ENCODE measurements at places on chromosomes 1 and 21.
A peak's percentile ranks its signal among the peaks of the same experiment; 100 is the strongest.

DNA sequence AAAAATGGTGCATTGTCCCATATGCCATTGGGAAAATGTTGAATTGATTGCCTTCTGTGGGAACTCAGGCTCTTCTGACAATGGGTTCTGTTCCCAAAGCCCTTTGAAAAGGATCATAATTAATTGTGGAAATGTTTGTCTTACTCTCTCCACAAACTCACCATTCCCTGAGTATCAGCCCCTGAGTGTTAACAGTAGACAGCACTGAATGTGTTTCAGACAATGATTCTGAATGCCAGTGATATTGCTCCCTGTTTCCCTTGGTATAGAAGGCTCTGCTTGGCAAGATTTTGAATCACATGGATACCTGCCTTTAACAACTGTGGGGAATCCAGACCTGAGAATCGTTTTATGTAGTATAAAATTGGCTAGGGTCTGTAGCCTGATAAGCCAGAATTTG lies 1096.8 kb downstream of the ADGRL2 start:
- no peak for DNase-seq

DNA sequence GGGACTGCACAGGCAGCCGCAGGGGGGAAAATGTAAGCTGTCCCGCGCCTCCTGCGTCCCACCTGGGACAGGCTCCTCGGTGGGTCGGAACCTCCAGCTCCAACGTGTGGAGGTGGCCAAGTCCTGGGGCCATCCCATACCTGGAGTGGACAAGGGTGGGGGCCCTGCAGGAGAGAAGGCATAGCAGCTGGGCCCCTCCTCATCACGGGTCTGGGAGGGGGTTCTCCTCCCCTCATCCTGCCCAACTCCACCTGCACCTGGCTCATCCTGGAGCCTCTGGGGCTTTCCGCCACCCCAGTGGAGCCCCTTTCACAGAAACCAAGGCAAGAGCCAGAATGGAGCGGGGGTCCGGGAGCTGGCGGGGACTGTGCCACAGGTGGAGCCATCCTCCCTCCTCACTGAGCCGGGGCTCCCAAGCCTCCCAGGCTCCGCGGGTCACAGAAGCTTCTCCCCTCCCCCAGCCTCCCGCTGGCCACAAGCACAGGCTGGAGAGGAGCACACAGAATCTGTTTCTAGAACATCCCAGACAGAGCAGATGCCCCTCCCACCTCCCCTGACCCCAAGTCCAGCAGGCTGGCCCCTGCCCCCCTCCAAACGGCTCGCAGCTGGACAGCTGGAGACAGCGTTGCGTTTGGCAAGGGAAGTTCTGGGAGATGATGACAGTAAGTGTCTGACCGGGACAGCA lies 65.8 kb downstream of the MEGF6 start:
- no peak for DNase-seq

GRCh38 chr1:14705824-14706223 lies 107.3 kb downstream of the KAZN start:
- no peak for DNase-seq

DNA sequence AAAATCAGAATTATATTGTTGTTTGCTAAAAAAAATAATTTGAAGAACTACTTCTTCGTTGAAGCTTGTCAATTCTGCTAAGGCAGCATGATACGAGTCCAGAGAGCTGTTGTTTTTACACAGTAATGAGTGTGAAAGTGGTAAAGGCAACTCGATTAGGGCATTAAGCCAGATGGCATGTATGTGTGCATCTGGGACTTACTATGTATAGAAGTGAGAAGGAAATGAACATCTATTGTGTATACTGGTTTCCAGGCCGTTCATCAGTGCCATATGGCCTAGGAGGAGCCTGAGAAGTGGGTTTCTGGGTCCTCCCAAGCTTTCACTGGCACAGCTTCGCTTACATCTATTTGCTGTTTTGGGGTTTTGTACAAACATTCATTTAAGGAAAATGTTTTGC lies 5.7 kb downstream of the CTPS1 start:
- DNase-seq, result no peak

DNA sequence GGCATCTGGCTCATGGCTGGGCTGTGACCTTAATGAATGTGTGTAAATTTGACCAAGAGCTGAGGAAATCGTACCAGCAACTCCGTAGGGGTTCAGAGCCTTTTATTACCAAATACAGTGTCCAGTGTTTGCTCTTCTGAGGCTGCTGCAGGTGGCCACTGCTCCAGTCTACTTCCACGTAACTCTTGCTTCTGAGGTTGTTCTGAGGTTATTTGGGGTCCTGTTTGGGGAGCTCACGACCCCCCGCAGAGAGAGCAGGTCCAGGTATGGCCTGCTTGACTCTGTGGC lies 33.6 kb downstream of the MAN1C1 start:
- DNase-seq, result no peak

DNA sequence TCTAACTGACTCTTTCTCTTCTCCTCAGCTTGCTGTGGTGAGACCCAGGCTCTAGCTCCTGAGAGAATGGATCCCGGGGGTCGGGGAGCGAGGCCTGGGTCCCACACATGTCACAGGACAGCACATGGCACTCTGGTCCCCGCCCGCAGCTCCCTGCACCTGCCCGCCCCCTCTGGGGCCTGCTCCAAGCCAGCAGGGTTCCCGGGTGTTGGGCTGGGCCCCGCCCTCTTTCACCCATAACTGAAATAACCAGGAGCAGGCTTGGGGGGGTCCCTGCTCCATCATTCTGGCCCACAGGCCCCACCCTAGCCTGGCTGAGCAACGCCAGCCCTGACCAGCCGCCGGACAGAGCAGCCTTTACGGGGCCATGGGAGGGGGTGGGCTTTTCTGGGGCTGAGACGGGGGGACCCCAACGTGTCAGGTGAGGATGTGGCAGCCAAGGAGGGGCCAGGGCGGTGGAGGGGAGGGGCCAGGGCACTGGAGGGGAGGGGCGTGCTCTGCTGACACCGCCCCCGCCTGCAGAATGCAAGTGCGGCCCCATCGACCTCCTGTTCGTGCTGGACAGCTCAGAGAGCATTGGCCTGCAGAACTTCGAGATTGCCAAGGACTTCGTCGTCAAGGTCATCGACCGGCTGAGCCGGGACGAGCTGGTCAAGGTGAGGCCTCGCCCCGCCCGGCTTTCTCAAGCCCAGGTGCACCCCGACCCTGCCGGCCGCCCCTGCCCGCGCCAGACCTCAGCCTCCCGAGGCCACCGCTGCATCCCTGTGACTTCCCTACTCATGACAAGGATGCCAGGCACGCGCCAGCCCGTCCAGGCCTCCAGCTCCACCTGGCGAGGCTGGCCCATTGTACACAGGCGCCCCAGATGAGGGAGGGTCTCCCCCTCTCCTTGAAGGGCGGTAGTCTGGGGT lies 19.4 kb downstream of the COL6A1 start:
- no peak for DNase-seq

GRCh38 chr1:119714583-119714982 lies 2.8 kb downstream of the PHGDH start:
- no peak for DNase-seq

DNA sequence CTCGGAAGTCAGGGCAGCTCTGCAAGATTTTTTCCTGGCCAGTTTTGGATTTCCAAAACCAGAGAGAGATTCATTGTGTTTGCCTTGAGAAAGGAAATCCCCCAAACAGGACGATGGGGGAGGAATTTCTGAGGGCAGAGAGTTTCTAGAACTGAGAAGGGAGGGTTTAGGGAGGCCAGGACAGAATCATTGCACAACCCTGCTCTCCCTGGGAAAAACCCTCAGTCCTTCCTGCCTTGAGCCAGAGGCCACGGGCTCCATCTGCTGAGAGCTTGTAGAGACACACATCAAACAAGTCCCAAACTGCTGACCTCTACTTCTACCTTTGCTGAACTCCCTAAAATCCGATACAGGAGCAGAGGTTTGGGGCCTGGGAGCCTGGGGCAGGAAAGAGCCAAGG lies 99.7 kb downstream of the NMNAT2 start:
- DNase-seq, result no peak

DNA sequence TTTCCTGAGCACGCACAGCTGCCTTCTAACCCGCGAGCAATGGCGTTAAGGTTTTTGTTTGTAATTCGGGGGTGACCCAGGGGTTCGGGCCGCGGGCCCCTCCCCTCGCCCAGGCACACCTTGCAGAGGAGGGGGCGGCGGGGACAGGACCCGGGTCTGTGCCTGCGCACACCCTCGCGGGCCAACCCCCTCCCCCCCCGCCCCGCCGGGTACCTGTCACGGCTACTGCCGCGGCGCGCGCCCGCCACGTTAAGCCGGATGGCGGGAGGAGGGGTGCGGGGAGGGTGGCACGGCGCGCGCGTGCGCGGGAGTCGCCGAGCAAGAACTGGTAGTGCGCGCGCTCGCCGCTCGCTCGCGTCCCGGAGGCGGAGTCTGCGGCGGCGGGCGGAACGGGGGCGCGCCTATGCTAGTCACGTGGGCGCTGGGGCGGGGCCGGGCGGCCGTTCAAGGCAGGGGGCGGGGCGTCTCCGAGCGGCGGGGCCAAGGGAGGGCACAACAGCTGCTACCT lies at the start of gene TPTE:
TPTE (plus strand) TSS at position 493 of the 508 bp plus-strand sequence. CDS start 17,141 bp downstream, outside the sequence.
- DNase-seq, result no peak

GRCh38 chr1:24752305-24752704 lies 7.1 kb downstream of the CLIC4 start:
- no peak for DNase-seq

DNA sequence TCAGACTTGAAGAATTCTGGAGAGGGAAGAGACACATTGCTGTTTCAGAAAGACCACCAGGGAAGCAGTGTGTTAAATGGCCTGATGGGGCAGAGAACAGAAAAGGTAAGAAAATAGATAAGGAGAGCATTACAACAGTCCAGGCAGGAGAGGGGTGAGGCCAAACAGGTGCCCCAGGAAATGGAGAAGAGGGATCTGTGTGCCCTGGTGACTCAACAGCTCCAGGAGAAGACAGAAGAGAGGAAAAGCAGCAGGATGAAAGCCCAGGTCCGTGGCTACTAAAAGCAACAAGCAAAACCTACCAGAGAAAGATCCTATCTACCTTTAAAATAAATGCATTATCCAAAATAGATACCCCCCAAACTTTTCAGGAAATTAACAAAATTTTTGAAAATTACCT lies 9.2 kb downstream of the TP53BP2 start:
- no peak for DNase-seq

- DNase-seq, result no peak
Observed at GRCh38 chr1:74799119-74799657, 66.2 kb downstream of the TYW3 start.

GRCh38 chr1:220045356-220046051 lies 801 bp downstream of the EPRS1 start:
- peak; percentile 33 for DNase-seq

- DNase-seq, result no peak
Observed at GRCh38 chr1:112296908-112297307, 99.1 kb upstream of the CTTNBP2NL start.

- no peak for DNase-seq
Observed at GRCh38 chr1:11595285-11595684, 58.9 kb downstream of the FBXO2 start.

DNA sequence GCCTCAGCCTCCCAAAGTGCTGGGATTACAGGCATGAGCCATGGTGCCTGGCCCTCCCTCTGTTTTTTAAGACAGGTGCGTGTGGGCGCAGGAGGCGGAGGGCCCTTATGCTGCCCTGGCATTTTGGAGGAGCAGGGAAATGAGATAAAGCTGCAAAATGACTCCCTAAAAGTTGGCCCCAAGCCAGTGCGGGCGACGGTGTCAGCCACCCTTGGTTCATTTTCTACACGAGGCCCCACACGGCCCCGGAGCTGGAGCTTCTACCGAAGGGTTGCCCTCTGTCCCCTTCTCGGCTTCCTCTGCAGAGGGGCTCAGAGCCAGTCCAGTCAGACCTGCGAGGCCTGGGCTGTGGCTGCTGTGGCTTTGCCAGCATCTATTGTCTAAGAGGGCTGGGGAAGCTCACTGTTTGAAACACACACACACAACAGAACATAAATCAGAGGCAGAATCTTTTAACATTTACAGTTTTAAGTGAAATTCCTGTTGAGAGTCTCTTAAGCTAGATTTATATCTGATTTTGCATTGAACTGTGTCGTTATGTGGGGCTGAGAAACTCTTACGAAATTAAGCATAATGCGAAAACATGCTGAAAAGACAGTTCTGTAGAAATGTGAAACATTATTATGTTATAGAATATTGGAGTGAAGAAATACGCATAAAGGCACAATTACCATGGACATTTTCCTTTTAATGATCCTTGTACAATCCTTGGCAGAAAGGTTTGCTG lies 255.9 kb downstream of the CAMTA1 start:
- DNase-seq, result no peak

DNA sequence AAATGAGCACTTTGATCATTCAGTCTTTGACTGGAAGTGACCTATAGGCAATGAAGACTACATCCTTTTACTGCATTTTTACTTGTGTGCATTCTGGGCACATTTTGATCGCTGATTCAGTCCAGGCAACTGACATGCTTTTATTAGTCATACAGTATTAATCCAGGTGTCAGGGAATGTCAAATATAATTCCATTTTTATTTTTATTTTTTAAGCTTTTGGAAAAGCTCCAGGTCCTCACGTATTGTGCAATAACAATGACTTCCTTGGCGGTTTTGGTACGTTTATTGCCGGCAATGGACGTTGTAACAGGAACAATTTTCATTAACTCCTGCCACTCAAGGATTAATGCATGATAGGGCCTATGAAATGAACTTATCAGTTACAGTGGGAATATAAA lies 302.6 kb upstream of the PTBP2 start:
- no peak for DNase-seq

DNA sequence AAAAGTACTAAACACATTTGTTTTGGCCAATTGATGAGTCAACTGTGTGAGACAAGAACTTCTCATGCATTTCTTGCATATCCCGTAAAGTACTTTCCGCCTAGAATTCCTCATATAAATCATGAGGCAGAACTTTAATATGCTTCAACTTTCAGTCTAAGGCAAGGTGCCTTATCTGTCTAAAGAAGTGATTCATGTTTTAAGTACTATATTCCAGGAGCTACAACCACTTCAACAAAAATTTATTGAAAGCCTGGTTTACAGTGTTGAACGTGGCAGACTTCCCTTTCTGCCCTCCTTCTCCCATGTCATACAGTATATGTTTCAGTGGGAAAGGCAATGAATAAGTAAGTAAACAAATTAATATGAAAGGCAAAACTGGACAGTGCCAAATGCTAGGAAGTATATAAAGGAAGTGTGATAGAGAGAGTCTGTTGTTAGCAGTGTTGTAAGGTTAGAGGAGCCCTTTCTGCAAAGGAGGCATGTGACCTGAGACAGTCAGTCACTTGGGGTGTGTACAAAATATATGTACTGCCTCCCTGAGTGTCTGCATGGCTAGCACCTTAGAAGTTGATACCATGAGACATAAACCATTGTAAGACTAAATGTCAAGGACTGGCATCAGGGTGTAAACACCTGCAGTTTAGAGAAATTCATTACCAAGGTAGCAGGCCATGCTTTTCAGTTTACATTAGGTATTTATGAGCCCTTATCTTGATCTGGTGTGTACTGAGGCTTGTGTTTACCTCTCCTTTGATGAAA lies 362.2 kb downstream of the SRGAP2C start:
- DNase-seq, result no peak

- no peak for DNase-seq
Observed at GRCh38 chr1:226498640-226499008, 49.9 kb upstream of the STUM start.

DNA sequence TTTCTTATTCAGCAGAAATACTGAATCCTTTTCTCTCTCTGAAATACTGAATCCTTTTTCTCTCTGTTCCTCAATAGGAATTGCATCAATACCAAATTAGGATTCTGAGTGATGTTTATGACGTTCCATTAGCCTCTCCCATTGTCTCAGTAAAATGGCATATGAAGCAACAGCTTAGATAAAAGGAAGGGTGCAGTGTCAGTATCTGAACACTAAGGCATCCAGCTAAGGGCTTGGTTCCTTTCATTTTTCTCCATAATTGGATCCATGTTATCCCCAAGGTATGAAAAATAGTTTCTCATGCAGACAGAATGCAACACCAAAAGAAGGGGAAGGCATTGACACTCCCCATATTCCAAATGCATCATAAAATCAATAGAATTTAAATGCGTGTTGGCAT lies 61.5 kb upstream of the RAVER2 start:
- DNase-seq, result no peak
